ENCODE measurements at places on chromosomes 1 and 21.

DNA sequence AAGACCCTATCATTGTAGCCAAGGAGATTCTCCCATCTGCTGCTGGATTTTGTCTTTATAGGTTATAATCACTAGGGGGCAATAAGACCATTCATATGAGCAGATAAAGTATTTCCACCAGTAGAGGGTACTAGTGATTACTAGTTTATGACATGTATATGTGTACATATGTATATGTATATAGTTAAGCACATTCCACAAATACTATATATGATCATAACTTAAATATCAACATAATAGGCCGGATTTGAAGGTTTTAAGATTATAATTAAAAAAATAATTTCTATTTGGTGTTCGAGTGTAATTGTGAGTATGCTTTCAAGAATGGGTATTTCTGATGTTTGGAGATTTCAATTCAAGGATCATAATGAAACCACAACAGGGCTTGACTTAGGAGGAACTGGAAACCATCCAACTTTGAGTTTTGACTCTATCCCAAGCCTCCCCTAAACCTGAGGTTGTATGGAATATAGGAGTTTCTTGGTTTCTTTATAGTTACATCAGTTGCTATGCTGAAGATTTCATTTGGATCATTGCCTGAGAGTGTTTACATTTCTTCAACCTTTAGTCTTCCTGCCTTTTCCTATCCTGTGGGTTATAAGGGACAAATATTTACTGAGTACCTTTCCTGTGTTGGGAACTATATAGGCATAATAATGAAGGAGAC, 16.9 kb downstream of the TCEANC2 start:
- DNase-seq, result peak; percentile 72

GRCh38 chr1:231557898-231558707, 29.6 kb downstream of the TSNAX start:
- DNase-seq, result no peak

DNA sequence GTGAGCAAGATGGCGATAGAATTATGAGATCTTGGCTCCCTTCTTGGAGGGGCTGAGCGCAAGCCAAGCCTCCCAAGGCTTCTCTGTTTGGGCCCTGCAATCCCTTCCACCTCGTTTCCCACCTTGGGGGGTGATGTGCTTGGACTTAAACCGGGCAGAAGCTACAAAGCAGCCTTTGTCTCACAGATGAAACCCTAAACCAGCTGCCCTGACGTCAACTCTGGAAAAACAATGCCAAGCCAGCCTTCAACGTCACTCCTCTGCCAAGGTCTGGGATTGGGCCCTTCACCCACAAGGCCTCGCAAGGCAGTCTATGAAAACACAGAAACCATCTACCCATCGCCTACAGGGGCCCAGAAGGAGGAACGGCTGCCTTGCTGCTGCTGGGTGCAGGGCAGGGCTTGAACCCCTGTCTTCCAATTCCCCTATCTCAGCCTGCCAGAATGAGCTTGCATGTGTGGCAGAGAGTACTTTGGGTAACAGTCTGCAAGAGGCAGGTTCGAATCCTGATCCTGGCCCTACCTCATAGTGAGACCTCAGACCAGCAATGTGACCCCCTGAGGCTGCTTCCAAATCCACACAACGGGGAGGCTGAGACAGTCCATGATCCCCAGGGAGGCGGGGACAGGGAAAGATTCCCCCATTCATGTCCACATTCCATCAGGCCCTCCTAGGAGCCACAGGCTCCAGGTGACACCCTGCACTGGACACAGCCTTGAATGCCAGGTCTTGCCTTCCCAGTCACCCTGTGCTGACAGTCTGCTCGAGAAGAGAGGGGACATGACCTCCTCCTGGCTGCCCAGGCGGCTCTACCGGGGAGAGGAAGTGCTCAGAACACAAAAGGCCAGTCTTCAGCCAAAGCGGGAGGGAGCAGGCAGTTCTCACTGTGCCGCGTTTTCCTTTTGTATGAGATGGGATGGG, 15.0 kb downstream of the IFFO2 start:
- DNase-seq, result no peak

- DNase-seq, result peak; percentile 92
These were observed 60.8 kb upstream of the F3 start for GRCh38 chr1:94602316-94602715.

DNA sequence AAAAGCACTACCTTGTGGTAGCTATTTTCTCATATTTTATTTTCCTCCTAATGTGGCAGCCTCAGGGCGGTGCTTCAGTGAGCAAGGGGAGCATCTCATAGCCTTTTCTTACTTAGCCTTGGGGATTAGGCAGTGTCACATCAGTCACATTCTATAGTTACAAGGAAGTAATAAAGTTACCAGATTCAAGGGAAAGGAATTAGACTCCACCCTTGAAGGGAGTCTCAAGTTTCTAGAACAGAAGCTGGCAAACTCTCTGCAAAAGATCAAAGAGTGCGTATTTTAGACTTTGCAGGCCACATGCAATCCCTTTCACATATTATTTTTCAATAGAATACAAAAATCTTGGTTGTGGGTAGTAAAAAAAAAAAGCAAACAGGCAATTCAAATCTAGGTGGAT, 350.4 kb downstream of the AMY1C start:
- DNase-seq, result no peak

Data from Jurkat, Clone E6-1 (cell line).